Smooth muscle cell of trachea (primary cell): ENCODE measurements at places on chromosomes 16 and 17. TPM values are rescaled to one million over a fixed set of nuclear protein-coding genes. Genes with fewer than 3 reads are reported as not detected.

Gene CLDN6
- 0.15 TPM in 1 of 2 replicates, not detected in the other for total RNA-seq

Gene KLHL36
- total RNA-seq: 75.2 and 146 TPM in 2 replicates

Gene TVP23A
- not detected in 2 replicates for total RNA-seq

Gene PRR11
- total RNA-seq: 2.8 and 20.7 TPM in 2 replicates

Gene PIRT
- total RNA-seq: not detected in 2 replicates
